ENCODE measurements at places on chromosomes 5 and 9.

DNA sequence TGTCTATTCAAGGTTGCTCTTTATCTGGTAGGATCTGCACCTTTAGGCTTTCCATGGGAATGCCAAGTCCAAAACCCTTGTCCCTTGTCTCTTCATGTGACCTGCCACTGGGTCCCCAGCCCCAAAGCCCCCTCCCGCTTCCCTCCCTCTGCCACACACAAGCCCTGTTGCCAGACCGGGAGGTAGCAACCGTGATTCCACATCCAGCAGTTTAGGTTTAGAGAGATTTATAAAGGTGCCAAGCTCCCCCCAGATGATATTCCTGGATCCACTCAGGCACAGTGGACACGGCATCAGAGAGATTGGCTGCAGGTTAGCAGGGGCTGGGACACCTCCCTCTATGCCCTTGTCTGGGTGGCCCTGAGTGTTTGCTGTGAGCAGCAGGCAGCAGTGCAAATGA, 504.7 kb downstream of the CCDC171 start:
- no peak for DNase-seq

- DNase-seq: no peak
Measured at GRCh38 chr9:129273941-129274684, 96.1 kb upstream of the IER5L start.

DNA sequence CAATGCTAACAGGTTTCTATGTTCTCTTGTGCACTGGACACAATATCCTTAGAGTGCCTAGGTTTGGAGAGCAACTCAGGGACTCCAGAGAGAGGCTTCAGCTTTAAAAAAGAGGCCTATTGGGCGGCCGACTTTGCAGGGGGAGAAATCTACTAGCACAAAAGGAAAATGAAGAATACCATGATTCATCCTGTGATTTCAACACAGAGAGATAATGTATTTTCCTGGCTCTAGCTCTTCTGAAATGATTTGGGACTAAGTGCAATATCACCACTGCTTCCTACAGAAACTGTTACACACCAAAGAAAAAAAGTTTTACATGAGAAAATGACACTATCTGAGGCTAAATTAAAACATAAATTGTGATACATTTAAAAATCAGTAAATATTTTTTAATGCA, 146.1 kb upstream of the TSLP start:
- no peak for DNase-seq

- no peak for DNase-seq
Measured at GRCh38 chr9:91094324-91095088, 267.2 kb downstream of the AUH start.

- DNase-seq: no peak
Measured at GRCh38 chr5:80988419-80988935, 28.3 kb downstream of the RASGRF2 start.

DNA sequence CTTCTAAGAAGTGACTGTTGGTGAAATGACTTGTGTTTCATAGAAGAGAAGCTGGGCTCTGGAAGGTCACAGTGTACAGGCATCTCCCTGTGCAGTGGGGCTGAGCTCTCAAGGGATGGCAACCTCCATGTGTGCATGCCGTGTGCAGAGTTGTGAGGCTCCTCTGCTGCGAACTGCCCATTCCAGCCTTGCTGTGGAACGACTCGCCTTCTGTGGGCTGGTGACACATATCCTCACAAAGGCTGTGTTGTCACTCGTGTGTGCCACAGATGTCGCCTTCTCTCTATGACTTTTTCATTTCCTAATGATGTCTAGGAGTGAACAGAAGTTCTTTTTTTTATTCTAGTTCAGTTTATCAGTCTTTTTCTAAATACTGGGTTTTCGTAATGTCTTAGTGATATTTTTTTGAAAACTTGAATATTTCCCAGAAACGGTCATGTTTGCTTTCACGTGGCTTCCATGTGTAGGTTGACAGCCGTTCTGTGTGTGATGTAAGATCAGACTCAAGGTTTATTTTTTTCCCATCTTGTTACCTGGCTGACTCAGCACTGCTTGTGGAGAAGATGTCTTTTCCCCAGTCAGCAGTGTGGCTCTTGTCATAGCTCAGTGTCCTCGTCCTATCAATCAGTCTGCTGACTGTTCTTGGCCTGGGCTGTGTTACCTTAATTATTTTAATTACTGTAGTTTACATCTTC, 57.3 kb upstream of the CACNA1B start:
- DNase-seq: no peak

DNA sequence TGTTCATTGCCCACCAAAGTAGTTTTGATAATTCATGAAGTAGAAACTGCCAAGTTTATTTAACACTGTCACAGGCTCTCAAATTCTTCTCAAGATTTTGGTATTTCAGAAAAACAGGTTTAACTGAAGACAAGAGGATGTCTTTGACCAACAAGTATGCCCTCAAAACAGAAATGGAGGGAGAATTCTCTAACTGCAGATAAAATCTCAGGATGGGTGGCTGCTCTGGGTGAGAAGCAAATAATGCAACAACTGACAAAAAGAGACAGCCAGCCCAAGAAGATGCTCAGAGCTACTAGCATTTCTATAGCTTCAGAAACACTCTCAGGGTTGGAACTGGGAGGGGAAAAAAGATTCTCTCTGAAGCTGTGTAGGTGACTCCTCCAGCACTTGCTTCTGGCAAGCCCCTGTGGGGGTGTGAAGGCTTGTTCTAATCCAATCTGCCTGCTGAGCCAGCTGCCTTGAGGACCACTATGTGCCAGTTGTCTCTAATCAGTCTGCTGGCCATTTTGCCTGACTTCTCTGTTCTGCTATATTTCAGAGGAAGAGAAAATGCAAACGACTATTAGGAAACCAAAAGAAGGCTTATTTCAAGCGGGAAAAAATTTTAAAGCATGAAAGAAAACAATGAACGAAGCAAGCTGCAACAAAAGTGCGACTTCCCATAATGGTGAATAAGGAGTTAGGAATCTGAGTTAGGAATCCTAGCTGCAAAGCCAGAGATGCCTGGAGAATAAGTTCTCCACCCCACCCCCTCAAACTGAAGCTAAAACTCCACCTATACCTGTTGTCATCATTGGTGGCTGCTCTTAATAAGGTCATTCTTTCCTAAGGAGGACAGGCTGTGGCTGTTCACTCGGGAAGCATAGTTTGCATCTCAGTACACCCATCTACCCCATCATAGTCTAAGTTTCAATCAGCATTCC, 147.5 kb downstream of the GNAQ start:
- DNase-seq: no peak

GRCh38 chr5:170748951-170749471, 34.5 kb upstream of the GABRP start:
- no peak for DNase-seq

DNA sequence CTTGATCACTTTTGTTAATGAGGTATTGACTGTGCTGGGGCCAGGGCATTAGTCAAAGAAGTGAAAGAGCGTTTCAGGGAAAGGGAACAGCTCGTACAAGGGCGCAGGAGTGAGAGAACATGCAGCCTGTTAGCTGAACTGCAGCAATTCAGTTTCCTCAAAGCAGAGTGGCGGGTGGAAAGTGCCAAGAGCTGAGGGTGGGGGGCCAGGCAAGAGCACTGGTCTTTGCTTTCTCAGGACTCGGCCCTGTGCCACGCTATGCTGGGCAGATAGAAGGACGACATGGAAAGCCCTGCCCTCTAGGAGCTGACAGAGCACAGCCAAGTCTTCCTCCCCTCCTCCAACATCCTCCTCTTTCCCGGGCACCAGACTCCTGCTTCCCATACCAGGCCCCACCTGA, 304.8 kb downstream of the SPOCK1 start:
- no peak for DNase-seq

DNA sequence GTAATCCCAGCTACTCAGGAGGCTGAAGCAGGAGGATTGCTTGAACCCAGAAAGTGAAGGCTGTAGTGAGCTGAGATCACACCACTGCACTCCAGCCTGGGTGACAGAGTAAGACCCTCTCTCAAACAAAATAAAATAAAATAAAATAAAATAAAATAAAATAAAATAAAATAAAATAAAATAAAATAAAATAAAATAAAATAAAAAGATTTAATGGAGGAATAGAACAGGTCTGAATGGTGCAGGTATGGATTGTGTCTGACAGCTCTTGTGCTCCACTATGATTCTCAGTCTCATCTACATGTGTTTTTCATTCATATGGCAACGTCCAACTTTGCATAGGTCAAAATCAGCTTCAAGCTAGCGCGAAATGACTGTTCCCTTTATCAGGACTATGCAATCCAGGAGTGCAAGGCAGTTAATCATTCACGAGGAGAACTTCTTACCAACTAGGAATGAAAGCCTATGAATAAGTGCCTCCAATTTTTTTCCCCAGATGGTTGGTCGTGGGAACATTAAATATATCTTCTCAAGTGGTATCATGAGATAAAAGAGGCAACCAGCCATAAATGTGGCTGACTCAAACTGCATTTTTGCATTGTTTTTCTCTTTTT, 1392.3 kb upstream of the CDH9 start:
- no peak for DNase-seq

- no peak for DNase-seq
Measured at GRCh38 chr9:131290036-131290766, 678 bp downstream of the PLPP7 start.

Measured in activated naive CD8-positive, alpha-beta T cell treated with anti-CD3 and anti-CD28 coated beads, Interleukin-2, amount 50 U/mL, for 16 hours (primary cell).